ENCODE measurements at places on chromosomes 12 and 14.

GRCh38 chr14:68807987-68808386 is 15.1 kb upstream of the ZFP36L1 start:
- DNase-seq: no peak

DNA sequence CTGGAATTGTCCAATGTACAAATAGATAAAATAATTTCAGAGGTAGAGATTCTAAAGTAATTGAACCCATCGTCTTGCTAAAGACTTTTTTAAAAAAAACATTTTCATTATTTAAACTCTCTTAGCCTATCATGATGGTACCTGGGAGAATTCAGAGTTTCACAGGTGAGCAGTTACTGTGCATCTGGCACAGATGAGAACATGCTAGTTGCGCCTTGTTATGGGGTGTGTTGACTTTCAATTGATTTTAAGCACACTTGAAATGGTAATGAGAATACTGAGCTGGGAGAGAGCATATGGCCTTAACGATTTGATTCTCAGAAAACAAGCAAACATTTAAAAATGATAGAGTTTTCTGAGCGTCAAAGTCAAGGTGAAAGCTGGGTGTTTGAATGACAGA is 66.6 kb downstream of the FLRT2 start:
- no peak for DNase-seq

DNA sequence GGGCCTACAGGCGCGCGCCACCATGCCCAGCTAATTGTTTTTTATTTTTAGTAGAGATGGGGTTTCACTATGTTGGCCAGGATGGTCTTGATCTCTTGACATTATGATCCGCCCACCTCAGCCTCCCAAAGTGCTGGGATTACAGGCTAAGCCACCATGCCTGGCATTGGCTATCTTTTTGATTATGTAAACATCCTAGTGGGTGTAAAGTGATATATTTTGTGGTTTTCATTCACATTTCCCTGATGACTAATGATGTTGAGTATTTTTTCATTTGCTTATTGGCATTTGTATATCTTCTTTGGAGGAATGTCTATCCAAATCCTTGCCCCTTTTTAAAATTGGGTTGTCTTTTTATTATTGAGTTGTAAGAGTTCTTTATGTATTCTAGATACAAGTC is 16.3 kb downstream of the CREBL2 start:
- DNase-seq: no peak

GRCh38 chr14:98223106-98223505 is 1048.9 kb downstream of the BCL11B start:
- DNase-seq: no peak

GRCh38 chr12:109612975-109613502 is 39.4 kb downstream of the MVK start:
- DNase-seq: no peak

- no peak for DNase-seq
These were observed 219.1 kb downstream of the RPL10L start for GRCh38 chr14:46432516-46432915.

DNA sequence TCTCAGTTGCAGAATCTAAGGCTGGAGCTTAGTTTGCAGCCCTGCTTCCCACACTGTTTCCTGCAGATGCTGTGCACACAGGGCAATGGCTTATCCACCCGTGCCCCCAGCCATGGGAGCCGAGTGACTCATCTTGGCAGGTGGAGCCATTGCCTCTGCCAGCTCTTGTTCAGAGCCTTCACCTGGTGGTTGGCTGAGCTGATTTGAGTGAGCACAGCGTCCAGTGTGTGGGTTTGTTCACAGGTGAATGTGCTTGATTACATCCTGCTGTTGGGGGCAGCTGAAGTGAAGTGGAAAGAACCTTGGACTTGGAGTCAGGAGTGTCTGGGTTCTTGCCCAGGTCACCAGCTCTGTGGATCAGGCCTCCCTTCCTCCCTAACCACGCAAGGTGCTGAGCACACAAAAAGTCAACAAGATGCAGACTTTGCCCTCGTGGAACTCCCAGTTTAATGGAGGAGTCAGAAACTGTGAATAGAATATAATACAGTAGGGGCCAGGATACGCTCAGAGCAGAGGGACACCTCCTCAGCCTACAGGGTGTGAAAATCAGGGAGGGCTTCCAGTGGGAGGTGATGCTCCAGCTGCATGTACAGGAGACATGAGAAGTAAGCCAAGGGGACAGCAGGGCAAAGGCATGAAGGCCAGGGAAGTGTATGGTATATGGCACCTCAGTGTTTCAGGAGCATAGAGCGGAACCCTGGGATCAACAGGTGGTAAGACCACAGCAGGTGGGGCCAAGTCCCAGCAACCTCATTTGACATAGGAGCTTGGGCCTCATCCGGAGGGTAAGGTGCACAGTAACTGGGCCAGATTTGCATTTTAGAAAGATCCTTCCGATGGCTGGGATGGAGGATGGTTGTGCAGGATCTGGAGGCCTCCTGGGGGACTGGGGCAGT is 22.8 kb downstream of the JDP2 start:
- no peak for DNase-seq

DNA sequence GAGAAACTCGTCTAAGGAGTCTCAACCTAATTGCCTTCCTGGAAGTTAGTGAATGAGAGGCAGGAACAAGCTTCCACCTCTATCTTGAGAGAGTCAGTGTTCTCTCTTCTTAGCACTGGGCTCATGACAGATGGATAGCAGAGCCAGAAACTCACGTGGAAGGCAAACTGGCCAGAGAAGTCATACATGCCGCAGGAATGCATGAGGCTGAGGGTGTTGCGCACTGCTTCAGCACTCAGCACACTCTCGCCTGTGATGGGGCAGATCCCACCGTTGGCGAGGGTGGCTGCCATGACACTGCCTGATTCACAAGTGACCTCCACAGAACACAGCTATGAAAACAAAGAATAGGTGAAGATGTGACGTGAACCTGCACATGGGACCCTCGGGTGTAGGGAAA is 6.0 kb downstream of the SPRYD4 start:
- DNase-seq: no peak

GRCh38 chr12:39692258-39692853 is 72.8 kb upstream of the ABCD2 start:
- DNase-seq: no peak

GRCh38 chr14:70073924-70074566 is 114.7 kb downstream of the SLC8A3 start:
- peak; percentile 16 for DNase-seq

DNA sequence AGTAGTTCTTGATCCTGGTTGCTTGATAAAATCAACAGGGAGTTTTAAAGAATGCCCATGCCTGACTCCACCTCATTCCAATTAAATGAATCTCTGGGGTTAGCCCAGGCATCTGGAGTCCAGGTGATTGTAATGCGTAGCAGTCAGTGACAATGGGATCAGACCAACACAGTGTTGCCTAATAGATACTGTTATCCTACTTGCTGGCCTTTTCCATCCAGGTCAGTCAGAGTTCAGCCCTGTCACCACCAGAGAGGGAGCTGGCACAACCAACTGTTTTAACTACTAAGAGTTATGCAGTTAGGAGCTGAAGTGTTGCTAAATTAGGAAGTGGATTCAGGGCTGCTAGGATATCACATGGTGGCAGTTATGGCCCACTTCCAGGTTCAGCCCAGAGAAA is 107.1 kb downstream of the GPR135 start:
- DNase-seq: peak; percentile 10

DNA sequence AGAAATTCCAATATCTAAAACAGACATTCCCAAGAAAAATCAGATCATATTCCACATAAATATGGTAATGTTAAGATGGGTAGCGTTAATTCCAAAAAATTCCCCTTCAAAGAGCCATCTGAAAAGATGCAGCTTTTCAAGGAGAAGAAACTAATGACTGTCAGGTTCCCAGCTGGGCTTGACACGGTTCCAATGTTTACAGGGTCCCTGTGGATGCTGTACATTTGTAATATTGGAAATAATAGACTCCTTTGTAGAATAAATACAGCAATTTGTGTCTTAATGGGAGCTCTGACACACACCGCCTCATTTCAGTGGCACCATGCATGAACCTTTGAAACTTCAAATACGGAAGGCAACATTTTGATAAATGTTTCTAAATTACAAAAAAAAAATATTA is 140.6 kb downstream of the ITPR2 start:
- DNase-seq: no peak

- DNase-seq: no peak
These were observed 621.0 kb downstream of the CCER1 start for GRCh38 chr12:90333939-90334338.

DNA sequence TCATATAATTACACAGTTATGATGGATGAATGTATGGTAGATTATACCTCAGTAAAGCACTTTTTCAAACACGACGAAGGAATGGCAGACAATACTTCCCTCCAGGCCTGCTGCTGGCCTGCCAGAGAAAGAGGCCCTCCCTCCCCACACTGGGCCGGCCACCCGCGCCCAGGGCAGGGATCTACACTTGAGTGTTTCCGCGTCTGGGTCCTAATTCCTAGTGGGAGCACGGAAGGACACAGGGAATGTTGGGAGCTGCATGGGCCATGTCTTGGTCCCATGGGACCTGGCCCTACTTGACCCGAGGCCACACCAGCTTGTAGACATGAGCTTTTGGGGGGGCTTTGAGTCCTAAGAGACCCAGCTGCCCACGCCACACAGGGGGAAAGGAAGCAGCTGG is 52.0 kb downstream of the STX2 start:
- DNase-seq: no peak

DNA sequence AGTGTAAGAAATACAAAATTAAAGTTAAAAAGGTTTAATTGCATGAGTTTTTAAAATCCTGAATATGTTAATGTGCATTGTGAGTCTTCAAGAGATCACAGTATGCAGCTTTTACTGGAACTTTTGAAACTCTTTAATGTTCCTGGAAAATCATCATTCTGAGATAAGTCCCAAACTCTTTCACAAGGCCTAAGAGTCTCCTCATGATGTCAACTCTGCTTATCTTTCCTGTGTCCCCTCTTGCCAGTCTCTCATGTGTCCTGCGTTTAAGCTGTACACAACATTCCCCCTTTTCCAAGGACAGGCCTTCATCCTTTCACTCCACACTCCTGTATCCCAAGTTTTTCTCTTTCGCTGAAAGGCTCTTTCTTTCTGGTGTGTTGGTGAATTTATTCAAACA is 380.1 kb downstream of the SOX5 start:
- DNase-seq: no peak

DNA sequence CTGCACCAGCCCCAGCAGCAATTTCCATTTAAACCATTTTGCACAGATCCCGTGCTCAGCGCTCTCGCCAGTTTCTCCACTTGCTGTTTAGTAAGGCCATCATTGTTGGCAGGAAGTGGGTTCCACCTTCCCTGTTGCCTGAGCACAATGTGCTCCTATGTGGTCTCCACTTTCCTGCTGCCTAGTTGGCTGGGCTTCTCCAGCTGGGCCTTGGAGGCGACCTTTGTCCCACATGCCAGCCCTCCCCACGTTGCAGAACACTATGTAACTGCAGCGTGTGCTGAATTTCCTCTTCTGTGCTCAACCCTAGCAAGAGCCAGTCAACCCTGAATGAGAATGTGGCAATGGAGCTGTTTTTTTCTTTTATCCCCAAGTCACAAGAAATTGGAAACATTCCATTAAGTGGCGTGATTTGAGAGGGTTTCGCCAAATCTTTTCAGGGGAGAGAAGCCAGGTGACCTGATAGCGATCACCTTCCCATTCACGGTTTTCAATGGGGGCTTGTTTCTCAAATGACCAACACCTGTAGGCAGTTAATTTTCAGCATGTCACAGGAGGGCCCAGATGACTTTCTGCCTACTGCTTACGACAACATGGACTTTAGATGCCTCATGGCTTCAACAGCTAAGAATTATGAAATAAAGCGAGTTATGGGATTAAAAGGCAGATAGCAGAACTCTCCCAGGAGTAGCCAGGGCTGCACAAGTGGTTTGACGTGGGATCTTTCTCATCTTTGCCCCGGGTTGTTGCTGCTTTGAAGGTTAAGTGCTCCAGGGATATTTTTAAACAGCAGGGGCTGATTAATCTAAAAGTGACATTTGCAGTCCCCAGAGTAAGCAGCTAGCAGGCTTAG is at the start of gene ACACB:
Gene ACACB, plus strand, starts transcription at position 830 of the 853 bp plus-strand sequence. CDS start 22,819 bp downstream, outside the sequence.
- peak; percentile 66 for DNase-seq

GRCh38 chr14:100810861-100811461 is 15.0 kb upstream of the MEG3 start:
- no peak for DNase-seq

GRCh38 chr14:89117012-89117411 is 292.6 kb downstream of the TTC8 start:
- DNase-seq: no peak

- DNase-seq: no peak
These were observed 385.4 kb upstream of the TMEM132C start for GRCh38 chr12:127881371-127882140.

DNA sequence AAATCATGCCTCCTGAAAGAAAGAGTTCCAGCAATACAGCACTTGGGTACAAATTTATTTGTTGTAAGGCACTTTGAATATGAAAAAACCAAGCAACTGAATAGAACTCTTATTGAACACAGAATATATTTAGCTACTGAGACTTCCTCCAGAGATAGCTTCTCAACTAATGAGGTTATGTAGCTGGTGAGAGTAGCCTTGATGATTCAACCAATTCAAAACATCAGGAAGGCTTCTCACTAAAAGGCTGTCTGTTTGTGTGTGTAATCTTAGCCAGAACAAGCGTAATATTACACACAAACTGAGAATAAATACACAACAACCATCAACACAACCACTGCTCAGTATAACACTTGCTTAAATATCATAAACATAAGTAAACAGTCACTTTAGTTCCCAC is 20.4 kb downstream of the EIF2B2 start:
- DNase-seq: no peak

DNA sequence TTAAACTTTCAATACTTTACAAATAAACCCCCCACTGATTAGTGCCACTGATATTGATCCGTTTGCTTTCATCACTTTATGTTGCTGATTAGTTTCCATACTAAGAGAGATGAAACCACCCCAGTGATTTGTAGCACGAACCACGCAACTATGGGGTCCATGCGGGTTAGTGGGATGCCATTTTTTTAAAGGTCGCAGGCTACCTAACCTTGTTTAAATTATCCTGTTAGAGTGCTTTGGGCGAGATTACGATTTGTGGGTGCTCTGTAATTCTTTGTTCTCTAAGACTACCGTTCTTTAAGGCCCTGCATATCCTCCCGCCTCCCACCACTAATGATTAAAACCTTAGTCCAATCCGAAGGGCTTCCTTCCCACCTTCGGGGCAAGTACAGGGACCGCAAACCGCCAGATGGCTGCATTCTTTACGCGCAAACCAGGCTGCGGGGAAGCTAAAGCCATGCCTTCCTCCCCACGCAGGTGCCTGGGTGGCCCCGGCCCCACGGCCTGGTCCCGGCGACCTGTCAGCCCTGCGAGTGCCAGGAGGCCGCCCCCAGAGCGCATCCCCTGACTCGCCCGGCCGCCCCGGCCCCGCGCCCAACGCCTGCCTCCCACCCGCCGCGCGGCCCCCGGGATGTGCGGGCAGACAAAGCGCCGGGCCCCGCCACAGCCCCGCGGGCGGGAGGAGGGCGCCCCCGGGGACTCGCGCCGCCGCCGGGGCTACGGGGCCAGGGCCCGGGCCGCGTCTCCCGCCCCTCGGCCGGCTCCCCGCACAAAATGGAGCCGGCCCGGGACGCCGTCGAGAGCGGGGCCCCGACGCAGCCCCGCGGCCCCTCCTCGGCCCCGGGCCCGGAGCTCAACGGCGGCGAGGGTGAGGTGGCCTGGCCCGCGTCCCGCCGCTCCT is 759 bp downstream of the NFYB start:
- DNase-seq: peak; percentile 11

- DNase-seq: no peak
These were observed 22.0 kb upstream of the ULK1 start for GRCh38 chr12:131872154-131873051.
